ENCODE measurements at places on chromosomes 13 and 19.
A peak's percentile ranks its signal among the peaks of the same experiment; 100 is the strongest.

DNA sequence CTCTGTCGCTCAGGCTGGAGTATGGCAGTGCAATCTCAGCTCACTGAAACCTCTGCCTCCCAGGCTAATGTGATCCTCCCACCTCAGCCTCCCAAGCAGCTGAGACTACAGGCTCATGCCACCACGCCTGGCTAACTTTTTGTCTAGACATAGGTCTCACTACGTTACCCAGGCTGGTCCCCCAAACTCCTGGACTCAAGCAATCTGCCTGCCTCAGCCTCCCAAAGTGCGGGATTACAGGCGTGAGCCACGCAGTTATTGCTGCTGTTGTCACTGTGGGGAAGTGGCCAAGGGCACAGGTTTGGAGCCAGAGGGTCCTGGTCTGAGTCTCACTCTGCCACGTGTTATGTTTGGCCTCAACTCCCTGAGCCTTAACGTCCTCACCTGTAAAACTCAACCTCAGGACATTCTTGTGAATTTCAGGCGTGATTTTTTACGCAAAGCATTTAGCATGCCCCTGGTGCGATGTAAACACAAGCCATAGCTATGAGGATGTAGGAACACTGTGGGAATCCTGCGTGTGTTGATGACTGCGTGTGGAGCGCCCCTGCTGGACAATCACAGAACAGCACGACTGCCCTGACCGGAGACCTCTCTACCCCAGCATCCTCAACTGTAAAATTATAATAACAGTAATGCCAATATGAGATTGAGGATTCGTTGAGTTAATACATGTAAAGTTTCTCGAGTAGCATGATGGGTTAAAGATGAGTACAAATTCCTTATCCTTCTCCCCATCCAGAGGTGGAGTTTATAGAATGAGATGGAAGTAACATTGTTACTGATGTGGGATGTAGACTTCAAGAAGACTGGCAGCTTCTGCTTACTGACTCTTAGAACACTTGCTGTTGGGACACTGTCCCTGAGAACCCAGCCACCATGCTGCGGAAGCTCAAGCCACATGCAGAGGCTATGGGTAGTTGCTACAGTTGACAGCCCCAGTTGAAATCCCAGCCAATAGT lies 41.8 kb upstream of the PNMA8B start:
- H3K27ac ChIP-seq = no peak overlapping the region
- H3K4me3 ChIP-seq = no peak overlapping the region
- no peak for DNase-seq

- H3K4me1 ChIP-seq = no peaks in the 10 kb centered on the region
- H3K36me3 ChIP-seq = no peaks in the 10 kb centered on the region
- DNase-seq = no peak
- H3K27me3 ChIP-seq = no peaks in the 10 kb centered on the region
- H3K4me3 ChIP-seq = no peak overlapping the region
These were observed 29.1 kb upstream of the SLC46A3 start for GRCh38 chr13:28747851-28748250.

DNA sequence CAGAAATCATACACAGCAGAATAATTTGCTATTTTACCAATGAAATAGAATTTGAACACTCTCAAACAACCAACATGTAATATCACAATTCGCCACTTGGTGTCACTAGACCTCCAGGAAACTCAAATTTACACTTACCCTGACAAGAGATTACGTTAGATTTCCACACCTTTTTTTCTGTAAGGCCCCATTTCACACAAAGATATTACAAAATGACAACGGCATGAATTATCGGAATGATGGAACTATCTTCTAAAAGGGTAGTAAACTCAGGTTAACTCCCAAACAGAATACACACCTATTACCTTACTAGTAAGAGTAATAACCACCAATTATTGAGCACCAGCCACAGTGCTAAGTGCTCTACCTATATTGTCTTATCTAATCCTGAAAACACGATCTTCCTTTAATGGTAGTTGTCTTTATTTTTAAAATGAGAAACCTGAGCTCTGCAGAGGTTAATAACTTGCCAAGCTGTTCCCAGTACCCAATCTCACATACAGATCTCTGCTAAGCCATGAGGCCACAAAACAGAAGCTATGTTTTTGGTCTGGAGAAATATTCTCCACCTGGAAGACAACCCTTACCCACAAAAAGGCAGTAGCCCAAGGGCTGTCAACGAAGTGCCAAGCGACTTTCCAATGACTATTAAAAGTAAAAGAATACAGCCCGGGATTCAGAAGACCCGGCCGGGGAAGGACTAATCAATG lies 152.4 kb downstream of the DCLK1 start:
- no peak overlapping the region for H3K4me3 ChIP-seq
- H3K27me3 ChIP-seq = no peaks in the 10 kb centered on the region
- peak; percentile 13 for DNase-seq
- no peaks in the 10 kb centered on the region for H3K4me1 ChIP-seq
- H3K36me3 ChIP-seq = no peaks in the 10 kb centered on the region

DNA sequence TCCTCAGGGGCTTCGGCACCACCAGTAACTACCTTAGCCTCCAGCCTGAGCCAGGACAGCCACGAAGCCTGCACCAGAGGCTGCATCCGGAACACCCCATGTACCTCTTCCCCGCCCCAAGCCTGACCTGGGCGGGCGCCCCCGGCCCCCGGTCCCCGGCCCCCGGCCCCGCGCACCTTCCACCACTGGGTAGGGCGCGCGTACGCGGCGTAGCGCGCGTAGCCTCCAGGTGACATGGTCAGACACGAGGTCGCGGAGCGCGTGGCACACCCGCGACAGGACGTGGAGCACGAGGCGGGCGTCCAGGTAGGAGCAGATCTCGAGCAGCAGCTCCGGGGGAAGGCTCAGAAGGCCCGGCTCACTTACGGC lies 450 bp downstream of the FBXW9 start:
- peaks cover 24% of the 10 kb centered on the region for H3K36me3 ChIP-seq
- peaks cover 14% of the 10 kb centered on the region for H3K4me1 ChIP-seq
- H3K27ac ChIP-seq = no peak overlapping the region
- DNase-seq = no peak

DNA sequence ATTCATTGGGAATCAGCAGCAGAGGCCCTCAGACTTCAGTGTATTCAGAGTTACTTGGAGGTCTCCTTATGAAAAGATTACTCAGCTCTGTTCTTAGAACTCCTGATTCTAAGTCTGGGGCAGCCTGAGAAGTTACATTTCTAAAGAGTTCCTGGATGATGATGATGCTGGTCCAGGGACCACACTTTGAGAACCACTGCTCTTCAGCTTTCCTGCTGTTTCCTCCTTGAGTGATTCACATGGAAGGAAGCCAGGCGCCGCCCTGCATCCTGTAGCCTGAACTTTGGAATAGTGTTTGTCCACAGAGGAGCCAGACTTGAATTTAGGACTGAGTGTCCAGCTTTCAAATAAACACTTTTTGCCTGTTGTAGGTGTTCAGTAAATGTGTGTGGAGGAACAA lies 2.9 kb downstream of the CEBPG start:
- no peaks in the 10 kb centered on the region for H3K27me3 ChIP-seq
- no peak overlapping the region for H3K4me3 ChIP-seq
- H3K4me1 ChIP-seq = peaks cover 9% of the 10 kb centered on the region
- peaks cover 8% of the 10 kb centered on the region for H3K36me3 ChIP-seq
- no peak overlapping the region for H3K27ac ChIP-seq
- no peak for DNase-seq

GRCh38 chr19:15584541-15585115 lies 30.4 kb upstream of the CYP4F8 start:
- peak; percentile 52 for DNase-seq
- H3K27ac ChIP-seq = no peak overlapping the region
- H3K4me1 ChIP-seq = no peaks in the 10 kb centered on the region
- no peak overlapping the region for H3K4me3 ChIP-seq
- H3K27me3 ChIP-seq = peaks cover 10% of the 10 kb centered on the region

GRCh38 chr13:62067821-62068220 lies 652.2 kb upstream of the PCDH20 start:
- DNase-seq = no peak
- no peaks in the 10 kb centered on the region for H3K4me1 ChIP-seq
- no peak overlapping the region for H3K27ac ChIP-seq
- no peaks in the 10 kb centered on the region for H3K36me3 ChIP-seq
- H3K4me3 ChIP-seq = no peak overlapping the region

DNA sequence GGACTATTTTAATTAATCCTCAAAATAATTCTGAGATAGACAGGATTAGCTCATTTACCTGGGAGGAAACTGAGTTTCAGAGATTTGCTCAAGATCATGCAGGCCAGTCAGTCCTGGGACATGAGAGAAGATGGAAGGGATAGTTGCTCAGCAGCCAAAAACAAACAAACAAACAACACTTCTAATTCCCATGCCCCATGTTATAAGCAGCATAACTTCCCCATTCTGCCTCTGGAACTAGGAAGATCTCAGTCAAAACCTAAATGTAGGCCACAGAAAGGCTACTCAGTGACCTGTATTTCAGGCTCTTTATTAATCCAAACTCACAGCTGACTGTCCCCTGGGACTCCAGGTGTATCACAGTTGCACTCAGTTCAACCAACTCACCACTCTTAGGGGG lies 489.2 kb upstream of the NBEA start:
- no peak overlapping the region for H3K27ac ChIP-seq
- no peak for DNase-seq
- H3K36me3 ChIP-seq = no peaks in the 10 kb centered on the region
- H3K27me3 ChIP-seq = no peaks in the 10 kb centered on the region
- no peak overlapping the region for H3K4me3 ChIP-seq

- DNase-seq = peak; percentile 41
- no peak overlapping the region for H3K27ac ChIP-seq
- H3K27me3 ChIP-seq = no peaks in the 10 kb centered on the region
These were observed 8.8 kb downstream of the ERCC5 start for GRCh38 chr13:102854675-102855074.

DNA sequence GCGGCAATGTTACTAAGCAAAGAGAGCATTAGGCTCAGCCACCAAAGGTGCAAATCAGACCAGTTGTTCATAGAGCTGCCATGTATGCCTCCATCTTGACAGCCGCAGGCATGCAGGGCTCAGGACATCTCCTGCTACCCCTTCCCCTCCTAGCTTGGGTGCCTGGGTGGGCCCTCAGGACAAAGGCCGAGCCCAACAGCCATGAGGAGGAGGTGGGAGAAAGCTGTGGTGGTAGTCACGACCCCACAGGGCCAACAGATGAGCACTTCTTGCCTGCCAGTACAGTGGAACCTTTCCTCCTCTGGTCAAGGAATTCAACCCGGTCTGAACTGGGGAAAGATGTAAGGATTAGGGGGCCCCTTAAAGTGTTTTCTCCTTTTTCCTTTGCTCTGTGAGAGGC lies 386.4 kb upstream of the SLITRK6 start:
- no peaks in the 10 kb centered on the region for H3K27me3 ChIP-seq
- no peak overlapping the region for H3K27ac ChIP-seq
- no peaks in the 10 kb centered on the region for H3K36me3 ChIP-seq
- no peaks in the 10 kb centered on the region for H3K4me1 ChIP-seq
- no peak for DNase-seq

DNA sequence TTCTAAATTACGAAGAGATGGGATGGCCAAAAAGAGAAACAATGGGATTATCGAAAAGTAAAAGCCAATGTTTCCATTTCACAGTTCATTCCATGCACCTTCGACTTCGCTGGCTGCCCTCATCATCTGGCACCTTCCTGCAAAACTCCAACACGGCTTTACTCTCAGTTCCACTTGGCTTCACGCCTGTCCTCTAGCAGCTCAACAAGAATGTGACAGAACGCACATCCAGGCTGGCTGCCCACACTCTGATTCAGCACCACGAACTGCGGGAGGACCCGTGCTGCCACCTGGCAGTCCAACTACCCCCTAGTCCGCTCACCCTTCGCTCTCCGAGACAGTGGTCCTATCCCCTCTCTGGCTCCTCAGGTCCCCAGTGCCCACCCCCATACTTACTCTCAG lies 11.7 kb downstream of the ATP7B start:
- H3K4me3 ChIP-seq = no peak overlapping the region
- H3K36me3 ChIP-seq = no peaks in the 10 kb centered on the region
- H3K27ac ChIP-seq = no peak overlapping the region
- DNase-seq = no peak

GRCh38 chr13:26600343-26600742 lies 42.9 kb downstream of the WASF3 start:
- H3K4me3 ChIP-seq = no peak overlapping the region
- H3K27ac ChIP-seq = no peak overlapping the region
- no peaks in the 10 kb centered on the region for H3K27me3 ChIP-seq
- H3K4me1 ChIP-seq = no peaks in the 10 kb centered on the region

DNA sequence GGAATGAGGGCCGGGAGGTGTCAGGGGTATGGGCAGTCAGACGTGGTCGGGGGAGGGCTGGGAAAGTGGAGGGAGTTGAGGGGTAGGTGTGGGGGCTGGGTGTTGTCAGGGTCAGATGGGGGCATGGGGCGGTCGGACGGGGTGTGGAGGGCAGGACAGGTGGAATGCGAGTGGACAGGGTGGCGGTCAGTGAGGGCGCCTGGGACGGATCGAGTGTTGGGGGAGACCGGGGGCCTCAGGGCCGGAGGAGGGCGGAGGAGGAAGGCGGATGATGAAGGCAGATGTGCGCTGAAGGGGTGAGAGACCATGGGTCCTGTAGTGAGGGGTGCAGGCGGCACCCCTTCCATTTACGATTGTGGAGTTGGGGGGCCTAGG lies 5.7 kb downstream of the TBCB start:
- no peaks in the 10 kb centered on the region for H3K27me3 ChIP-seq
- no peak overlapping the region for H3K4me3 ChIP-seq
- no peak overlapping the region for H3K27ac ChIP-seq
- H3K36me3 ChIP-seq = peaks cover 19% of the 10 kb centered on the region

- H3K4me3 ChIP-seq = no peak overlapping the region
- no peaks in the 10 kb centered on the region for H3K36me3 ChIP-seq
- H3K27me3 ChIP-seq = no peaks in the 10 kb centered on the region
- no peak overlapping the region for H3K27ac ChIP-seq
These were observed 198.1 kb downstream of the FGF14 start for GRCh38 chr13:102203718-102204117.

- H3K27me3 ChIP-seq = no peaks in the 10 kb centered on the region
- H3K4me1 ChIP-seq = no peaks in the 10 kb centered on the region
- H3K27ac ChIP-seq = no peak overlapping the region
- H3K4me3 ChIP-seq = no peak overlapping the region
These were observed 84.5 kb downstream of the SPRY2 start for GRCh38 chr13:80256352-80256932.

DNA sequence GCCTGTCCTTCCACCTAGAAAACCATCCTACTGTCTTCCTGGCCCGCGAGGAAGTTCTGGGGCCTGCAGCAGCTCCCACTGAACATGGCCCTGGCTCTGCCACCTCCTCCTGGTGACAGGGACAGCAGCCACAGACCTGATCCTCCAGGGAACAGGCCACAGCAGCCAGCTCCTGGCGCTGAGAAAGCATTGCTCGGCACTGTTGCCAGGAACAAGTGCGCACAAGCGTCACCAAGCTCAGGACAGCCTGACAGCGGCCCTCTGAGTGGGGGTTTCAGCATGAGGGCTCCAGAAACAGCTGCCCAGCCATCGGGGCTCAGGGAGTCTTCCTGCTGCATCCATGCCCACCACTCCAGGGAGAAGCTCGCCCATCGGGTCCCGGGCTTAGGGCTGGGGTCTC lies 21.9 kb downstream of the AP3D1 start:
- DNase-seq = no peak
- peaks cover 66% of the 10 kb centered on the region for H3K36me3 ChIP-seq
- H3K27ac ChIP-seq = no peak overlapping the region
- no peaks in the 10 kb centered on the region for H3K27me3 ChIP-seq

GRCh38 chr13:90912247-90912646 lies 435.2 kb upstream of the MIR17HG start:
- no peak overlapping the region for H3K4me3 ChIP-seq
- no peak for DNase-seq
- no peaks in the 10 kb centered on the region for H3K27me3 ChIP-seq
- H3K27ac ChIP-seq = no peak overlapping the region

- no peaks in the 10 kb centered on the region for H3K36me3 ChIP-seq
- no peak overlapping the region for H3K27ac ChIP-seq
- no peak for DNase-seq
- no peak overlapping the region for H3K4me3 ChIP-seq
- H3K27me3 ChIP-seq = no peaks in the 10 kb centered on the region
- H3K4me1 ChIP-seq = no peaks in the 10 kb centered on the region
These were observed 33.9 kb downstream of the KL start for GRCh38 chr13:33050161-33050560.
